ENCODE measurements at places on chromosomes 2 and 18.

GRCh38 chr18:57426187-57426586, 9.0 kb upstream of the ONECUT2 start:
- no peak for DNase-seq

DNA sequence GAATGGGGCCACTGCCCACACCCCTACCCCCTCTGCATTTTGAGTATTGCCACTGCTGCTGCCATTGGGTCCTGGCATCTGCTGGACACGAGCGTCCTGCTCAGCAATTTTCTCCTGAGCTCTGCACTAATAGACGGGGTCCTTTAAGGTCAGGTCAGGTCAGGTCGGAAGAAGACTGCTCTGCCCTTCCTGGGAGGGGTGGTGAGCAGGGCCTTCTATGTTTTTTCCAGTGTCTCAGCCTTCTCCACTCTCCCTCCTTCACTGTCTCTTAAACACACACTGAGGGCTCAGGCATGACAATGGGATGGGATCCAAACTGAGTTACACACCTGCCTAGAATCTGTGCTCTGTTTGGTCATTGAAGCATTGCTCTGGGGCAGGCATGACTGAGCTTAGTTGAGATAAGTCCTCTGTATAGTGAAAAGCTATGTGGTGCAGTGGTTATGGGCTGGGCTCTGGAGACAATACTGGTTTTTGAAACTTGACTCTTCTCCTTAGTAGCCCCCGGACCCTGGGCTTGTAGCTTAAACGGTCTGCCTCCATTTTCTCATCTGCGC, 10.6 kb downstream of the MYO1B start:
- no peak for DNase-seq

DNA sequence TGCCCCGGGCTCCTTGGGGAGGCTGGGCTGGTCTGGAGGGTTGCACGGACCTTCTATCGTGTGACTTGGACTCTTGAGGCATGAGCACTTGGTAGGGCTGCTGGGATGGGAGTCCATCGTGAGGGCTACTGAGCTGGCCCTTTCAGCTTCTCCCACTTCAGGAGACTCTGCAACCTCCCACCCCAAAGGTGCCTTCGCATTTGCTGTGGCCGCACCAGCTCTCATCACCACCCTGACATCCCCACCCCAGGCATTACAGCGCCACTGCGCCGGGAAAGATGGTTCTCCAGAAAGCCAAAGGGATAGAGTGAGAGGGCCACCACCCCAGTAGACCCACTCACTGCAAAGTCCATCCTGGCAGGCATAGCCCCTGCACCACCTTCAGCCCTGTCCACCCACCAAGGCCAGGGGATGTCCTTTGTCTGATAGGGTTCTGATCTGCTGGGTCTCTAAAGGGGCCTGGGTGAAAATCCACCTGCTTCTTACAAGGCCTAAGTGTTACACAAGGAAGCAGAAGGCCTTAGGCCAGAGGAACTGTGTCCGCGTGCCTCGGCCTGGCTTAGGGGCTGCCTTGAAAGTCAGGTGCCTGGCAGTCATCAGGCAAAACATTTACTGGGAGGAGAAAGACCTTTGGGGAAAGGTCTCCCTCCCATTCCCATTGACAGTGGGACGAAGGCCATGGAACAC, 5.1 kb downstream of the EHD3 start:
- DNase-seq, result no peak

DNA sequence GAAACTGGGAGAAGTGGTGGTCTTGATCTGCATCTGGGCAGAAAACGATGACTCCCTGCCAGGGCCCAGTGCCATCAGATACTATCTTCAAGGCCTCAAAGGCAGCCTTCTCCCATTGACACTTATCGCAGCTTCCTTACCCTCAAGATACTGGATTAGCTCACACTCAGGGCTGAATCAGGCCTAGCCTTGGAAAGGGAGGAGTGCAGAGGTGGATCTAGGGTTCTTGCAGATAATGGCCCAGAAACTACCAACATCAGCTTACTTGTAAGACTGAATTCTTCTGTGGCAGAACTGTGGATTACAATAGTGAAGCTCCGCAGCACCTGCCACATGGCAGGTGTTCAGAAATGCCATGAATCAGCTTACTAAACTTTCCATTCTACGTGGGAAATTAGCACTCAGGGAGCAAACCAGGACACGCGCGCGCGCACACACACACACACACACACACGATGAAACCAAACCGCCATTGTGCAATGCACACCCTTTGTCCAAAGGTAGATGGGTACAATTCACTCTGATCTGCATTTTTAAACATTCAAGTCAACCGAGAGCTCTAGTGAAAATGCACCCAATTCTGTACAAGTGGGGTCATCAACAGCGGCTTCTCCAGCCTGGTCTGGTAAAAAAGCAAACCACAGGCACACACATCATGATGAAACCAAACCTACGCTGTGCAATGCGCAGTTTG, 26.3 kb upstream of the TMEM182 start:
- DNase-seq, result no peak

DNA sequence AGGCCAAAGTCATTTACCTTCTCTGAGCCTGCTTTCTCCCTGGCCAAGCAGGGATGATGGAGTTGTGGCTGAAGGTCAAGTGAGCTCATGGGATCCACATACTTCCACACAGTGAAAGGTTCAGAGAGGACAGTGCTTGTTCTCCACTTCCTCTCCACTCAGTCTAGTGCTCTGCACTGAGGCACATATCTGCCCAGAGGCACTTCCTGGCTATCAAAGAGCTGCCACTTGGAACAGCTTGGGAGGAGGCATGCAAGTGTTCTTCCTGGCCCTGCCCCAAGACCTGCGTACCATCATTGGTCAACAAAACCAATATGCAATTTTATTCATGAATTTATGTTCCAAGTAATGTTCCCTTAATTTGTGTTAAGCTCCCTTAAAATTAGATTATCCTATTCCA, 71.9 kb downstream of the RNF152 start:
- DNase-seq, result no peak

GRCh38 chr2:51220606-51221005, 188.7 kb upstream of the NRXN1 start:
- DNase-seq, result no peak

DNA sequence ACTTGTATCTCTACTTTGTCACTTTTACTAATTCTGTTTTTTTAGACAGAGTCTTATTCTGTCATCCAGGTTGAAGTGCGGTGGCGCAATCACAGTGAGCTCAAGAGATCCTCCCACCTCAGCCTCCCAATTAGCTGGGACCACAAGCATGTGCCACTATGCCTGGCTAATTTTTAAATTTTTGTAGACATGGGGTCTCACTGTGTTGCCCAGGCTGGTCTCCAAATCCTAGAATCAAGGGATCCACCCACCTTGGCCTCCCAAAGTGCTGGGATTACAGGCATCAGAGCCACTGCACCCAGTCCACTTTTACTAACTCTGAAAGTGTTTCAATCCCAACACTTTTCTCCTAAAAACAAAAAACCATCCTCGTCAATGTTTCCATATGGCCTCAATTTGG, 94.9 kb downstream of the MALT1 start:
- DNase-seq, result no peak

DNA sequence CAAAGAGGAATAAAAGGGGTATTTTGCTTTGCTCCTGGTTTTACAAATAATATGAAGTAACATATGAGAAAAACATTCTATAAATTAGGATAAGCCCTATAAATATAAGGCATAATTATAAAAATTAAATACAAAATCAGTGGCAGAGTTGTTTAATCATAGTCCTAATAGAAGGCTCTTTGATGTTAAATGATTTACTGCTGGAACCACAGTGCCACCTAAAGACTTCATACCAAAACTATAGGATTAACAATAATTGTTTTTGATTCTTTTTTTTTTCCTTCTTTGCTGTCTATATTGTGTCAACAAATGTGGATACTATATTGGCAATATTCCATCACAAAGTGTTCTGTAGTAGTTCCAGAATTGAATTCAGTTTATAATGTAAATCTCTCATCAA, 837.7 kb upstream of the SLC39A10 start:
- no peak for DNase-seq

DNA sequence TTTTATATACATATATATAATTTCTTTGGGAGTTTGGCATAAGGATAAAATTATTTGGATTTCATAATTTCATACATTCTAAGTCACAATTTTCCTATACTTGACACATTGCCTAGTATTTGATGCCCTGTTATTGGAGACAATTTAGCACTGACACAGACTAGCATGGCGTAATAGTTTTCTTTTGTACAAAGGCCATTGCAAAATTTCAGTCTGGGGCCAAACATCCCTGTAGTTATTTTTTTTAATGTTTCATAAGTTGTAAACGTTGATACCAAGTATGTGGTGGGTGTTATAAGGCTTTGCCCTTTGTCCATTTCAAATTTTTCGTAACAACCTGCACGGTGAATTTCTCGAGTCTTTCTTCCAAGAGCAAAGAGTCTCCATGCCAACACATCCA, 95.7 kb upstream of the NRP2 start:
- no peak for DNase-seq

DNA sequence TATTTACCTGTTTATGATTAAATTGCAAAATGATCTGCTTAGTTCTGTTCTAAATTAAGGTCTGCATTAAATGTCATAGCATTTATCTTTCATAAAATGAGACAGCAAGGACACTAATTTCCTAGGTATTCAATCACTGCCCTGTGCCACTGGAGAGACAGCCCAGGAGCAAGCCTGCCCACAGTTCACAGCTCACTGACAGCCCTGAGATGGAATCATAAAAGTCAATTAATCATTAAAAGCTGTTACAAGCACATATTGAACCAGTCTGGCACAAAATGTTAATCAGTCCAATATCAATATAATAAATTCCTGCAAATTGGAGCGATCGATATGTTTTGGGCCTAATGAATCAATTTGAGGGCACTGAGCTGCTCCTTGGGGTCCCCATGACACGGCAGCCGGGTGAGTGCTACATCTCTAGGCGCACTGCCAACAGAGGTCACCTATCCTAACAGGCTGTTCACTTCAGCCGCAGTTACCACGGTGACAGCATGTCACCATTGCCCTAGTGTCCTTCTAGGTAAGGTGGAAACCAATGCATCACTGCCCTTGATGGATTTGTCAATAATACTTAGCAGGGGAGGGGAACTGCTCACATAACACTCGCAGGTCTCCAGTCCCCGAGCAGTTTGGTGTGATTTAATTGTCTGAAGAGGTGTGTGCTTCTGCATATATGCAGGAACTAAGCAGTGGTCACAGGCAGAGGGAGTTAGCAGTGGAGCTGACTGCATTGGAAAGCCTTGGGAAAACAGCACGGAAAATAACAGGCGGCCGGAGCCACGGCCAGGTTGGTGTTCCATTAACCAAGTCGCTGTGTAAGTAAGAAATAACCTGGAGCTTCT, 47.3 kb downstream of the POU3F3 start:
- no peak for DNase-seq

DNA sequence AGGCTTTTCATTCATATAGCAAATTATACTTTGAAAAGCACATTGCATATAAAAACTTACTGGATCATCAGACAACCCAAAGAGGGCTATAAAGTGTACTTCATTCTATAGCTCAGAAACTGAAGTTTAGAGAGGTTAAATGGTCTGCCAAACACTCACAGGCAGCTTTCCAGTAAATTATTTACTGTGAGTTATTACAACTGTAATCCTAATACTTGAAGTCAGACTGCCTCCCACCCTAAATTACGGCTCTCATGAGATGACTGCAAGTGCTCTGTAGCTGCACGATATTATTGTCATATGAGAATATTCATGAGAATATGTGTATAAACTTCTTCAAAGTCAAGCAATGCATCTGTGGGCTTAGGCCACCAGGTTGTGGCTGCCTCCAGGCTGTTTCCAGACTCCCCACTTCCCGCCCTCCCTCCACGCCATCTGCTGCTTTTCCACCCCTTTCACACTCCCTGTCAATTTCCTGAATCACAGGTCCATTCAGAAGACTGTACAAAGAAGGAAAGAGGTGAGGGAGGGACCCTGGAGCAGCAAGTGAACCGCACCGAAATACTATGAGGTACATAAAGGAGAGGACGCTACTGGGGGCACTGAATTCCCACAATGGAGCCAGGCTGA, 111.1 kb upstream of the SPOPL start:
- no peak for DNase-seq

DNA sequence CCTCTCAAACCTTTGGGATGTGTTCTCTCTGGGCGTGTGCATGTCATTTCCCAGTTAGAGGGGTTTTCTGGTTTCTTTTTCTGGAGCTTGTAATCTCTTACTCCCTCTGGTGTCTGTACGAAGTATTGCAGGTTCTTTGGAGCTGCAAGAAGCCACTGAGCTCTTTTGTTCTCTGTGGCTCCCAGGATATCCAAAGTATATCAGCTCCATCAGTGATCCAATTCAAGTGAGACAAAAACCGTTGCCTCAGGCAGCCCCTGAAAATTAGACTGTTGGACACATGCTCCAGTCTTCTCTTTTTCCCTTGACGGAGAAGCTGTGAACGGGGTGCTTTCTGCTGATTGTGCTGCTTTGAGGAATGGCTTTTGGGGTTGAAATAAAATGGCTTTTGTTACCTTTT, 59.0 kb upstream of the LDLRAD4 start:
- DNase-seq, result peak; percentile 51

GRCh38 chr18:11387880-11388279, 221.5 kb upstream of the SLC35G4 start:
- peak; percentile 33 for DNase-seq

GRCh38 chr18:32542221-32542798, 71.6 kb upstream of the GAREM1 start:
- DNase-seq, result no peak

- no peak for DNase-seq
Measured at GRCh38 chr2:53527056-53527455, 240.5 kb upstream of the CHAC2 start.

DNA sequence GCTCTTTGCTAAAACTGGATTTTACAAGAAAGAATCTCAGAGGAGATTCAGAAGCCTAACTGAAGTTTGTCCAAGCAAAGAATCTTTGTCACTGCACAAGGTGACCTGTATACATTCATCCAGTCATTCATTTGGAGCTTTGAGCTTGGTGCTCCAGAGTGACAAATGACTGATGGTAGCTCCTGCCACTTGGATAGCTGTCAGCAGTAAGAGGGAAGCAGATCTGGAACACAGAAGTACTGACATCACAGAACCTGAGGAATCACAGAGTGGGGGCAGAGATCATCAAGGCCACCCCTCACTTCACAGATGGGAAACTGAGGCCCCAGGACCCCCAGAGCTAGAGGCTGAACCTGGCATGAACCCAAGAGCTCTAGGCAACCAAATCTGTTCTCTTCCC, 28.8 kb upstream of the IGFBP2 start:
- no peak for DNase-seq

- no peak for DNase-seq
Measured at GRCh38 chr2:98324181-98324580, 22.1 kb upstream of the CNGA3 start.

GRCh38 chr2:228039752-228040534, 141.5 kb downstream of the SPHKAP start:
- peak; percentile 6 for DNase-seq

- no peak for DNase-seq
Measured at GRCh38 chr18:58996131-58996641, 131.5 kb downstream of the ZNF532 start.

GRCh38 chr18:47628893-47629292, 301.6 kb downstream of the SMAD2 start:
- DNase-seq, result no peak

GRCh38 chr2:240156435-240157146, 16.1 kb upstream of the OTOS start:
- DNase-seq, result no peak

DNA sequence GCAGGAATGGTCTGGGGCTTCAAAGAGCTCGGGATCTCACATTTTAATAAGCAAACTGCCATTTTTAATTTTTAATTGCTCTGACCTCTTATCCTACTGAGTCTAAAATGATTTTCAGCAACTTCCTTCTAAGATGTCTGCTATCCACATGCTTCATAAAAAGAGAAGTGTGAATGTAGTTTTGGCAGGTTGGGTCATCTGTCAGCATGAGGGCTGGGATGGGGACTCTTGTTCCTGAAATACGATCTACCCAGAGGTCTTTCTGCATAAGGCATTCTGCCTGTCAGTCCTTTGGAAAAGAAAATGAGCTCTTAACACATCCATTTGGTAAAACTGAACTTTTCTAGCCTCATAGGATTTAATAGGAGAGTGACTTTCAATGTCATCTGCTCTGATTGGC, 252.8 kb upstream of the APCDD1 start:
- DNase-seq, result peak; percentile 70
